Vagina (tissue), 2 donors: ENCODE measurements at places on chromosomes 4 and X. TPM values are rescaled to one million over a fixed set of nuclear protein-coding genes. Genes with fewer than 3 reads are reported as not detected.

DNA sequence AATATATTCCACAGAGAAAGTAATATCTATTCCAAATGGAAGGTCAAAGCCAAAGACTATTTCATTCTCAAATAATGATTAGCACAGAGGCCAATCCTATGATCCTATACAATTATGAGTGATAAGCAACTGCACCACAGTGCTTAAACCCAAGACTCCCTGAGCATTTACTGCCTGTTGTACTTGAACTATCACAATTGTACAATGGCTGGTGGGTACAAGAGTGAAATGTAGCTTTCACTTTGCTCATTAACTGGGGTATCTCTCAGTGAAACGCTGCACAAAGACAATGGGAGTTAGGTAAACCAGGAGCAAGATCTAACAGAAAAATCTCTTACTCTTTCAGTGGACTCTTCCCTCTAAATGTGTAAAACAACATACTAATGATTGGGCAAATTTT, 24.3 kb downstream of the ABCG2 start:
- no peak overlapping the region for H3K4me3 ChIP-seq
- H3K27me3 ChIP-seq = no peaks in the 10 kb centered on the region
- H3K36me3 ChIP-seq = no peaks in the 10 kb centered on the region

GRCh38 chr4:1674682-1675081, 9.4 kb downstream of the FAM53A start:
- H3K27me3 ChIP-seq = no peaks in the 10 kb centered on the region
- H3K4me1 ChIP-seq = no peaks in the 10 kb centered on the region
- H3K4me3 ChIP-seq = no peak overlapping the region
- H3K36me3 ChIP-seq = no peaks in the 10 kb centered on the region
- no peak overlapping the region for H3K27ac ChIP-seq

GRCh38 chrX:39541881-39542280, 555.9 kb downstream of the BCOR start:
- H3K27ac ChIP-seq = no peak overlapping the region
- no peaks in the 10 kb centered on the region for H3K36me3 ChIP-seq
- H3K4me3 ChIP-seq = no peak overlapping the region
- H3K27me3 ChIP-seq = no peaks in the 10 kb centered on the region
- no peaks in the 10 kb centered on the region for H3K4me1 ChIP-seq

DNA sequence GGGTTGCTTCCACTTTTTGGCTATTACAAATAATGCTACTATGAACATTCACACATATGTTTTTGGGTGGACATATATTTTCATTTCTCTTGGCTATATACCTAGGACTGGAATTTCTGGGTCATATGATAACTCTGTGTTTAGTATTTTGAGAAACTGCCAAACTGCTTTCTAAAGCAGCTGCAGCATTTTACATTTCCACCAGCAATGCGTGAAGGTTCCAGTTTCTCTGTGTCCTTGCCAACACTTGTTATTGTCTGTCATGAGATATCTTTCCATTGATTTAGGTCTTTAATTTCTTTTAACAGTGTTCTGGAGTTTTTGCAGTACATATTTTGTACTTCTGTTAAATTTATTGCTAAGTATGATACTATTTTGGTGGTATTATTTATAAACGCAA, 48.3 kb downstream of the CLCN5 start:
- H3K4me1 ChIP-seq = no peaks in the 10 kb centered on the region
- H3K27me3 ChIP-seq = no peaks in the 10 kb centered on the region
- no peak overlapping the region for H3K27ac ChIP-seq
- no peak overlapping the region for H3K4me3 ChIP-seq
- DNase-seq = no peak

The CLOCK gene
- 34.4 TPM for total RNA-seq
